ENCODE measurements at places on chromosomes 4 and X.

DNA sequence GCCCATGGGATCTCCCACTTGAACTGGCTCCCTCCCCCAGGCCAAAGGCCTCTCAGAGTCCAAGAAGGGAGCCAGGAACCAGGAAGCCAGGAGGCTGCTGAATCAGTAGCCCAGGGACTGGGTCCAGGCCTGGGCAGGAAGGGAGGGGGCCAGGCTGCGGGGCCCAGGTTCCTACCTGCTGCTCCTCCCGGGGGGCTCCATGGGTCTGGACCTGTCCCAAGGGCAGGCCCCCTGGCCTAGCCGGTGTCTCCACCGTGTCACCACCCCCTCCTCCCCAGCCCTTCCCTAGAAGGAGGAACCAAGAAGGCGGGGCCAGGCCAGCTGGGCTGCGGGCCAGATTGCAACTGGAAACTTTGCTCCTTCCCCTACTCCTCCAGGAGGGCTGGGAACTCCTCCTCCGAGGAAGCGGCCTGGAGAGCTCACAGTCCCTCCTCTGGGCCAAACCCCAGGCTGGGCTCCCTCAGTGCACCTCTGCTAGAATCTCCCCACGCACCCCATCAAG, at the start of gene IQSEC2:
Gene IQSEC2 (minus strand): TSS at position 264 of the 502 bp plus-strand sequence.
- DNase-seq, result peak; percentile 71

DNA sequence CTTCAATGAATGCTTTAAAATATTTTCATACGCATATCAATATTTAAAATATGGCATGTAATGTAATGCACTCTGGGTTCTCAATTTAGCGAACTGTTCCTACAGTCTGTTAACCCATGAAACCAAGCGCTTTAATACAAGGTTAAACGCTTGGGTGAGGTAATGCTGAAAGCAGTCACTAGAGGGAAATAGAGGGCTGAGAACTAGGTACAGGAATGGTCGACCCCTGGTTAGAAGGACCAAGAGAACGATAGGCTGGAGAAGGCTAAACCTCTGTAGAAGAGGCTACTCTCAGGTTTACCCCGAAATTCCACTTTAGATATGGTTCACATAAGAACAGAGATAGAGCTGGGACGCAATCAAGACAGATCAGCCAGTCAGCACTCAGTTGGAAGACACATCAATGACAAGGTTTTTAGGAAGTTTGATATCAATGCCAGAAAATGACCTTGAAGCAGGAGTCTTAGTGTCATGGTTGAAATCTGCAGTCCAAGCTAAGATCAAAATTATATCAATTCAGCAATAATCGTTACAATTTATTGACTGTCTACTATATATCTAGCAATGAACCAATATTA, 26.9 kb downstream of the ARSJ start:
- DNase-seq, result peak; percentile 40

DNA sequence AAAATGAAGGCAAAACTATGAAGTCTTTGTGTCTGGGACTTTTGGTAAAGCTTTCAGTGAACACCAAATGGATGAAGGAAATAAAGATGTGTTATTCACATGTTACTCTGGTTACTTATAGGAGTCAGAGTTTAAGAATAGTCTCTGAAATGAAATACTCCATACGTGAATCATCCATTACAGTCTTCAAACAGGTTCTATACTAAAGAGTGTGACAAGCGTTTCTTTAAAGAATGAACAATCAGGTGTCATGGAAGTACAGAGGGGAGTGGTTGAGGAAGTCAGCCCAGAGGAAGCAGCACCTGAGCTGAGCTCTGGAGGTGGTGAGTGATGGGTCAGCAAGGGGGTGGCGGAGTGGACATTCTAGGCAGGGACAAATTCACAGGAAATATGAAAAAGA, 41.8 kb upstream of the SORBS2 start:
- no peak for DNase-seq

DNA sequence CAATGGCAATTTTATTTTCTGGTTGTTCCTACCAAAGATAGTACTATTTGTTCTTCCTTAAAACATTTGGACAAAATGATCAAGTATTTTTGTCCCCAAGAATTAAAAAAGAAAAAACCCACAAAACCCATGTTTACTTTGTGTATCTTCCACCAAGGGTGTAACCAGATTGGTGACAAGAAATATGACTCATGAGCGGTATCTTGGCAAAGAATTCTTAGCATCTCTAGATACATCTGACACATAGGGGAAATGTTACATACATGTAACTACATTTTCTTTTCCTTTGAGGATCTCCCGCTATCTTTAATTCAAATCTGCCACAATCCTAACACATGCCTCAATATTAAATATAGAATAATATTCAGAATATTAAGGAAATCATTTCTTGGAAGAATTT, 78.7 kb downstream of the WDFY3 start:
- DNase-seq, result peak; percentile 65

GRCh38 chr4:168831585-168831918, 178.5 kb downstream of the CBR4 start:
- DNase-seq, result no peak

DNA sequence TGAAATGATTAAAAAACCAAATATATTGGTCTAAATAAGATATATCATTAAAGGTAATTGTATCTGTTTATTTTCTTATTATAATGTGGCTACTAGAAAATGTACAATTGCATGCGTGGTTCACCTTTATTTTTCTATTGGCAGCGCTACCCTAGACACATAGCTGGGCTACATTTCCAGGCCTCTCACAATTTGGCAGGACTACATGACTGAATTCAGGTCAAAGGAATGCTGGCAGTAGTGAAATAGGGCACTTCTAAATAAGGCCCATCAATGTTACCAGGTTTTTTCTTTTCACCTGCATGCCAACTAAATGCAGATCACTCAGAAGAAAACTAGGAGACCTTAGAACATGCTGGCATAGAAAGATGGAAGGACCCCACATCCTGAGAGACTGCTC, 1072.9 kb upstream of the SLIT2 start:
- peak; percentile 14 for DNase-seq

DNA sequence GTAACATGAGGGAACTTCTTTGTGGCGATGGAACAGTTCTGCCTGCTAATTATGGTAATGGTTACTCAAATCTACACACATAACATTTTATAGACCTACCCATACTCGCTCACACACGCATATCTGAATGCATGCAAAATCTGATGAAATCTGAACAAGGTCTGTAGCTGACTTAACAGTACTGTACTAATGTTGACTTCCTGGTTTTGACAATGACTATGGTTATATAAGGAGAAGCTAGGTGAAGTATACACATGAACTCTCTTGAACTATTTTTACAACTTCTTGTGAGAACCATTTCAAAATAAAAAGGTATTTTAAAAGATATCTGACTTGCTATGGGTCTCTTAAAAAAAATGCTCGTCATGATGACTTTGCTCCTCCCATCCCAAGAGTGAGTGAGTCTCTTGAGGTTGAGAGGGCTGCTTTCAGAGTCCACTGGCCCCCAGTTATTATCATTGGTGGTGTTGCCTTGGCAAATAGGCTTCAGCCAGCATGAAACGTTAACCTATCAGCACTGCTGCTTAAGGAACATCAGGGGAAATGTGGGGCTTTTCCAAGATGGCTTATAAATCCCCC, 99.8 kb downstream of the MTMR1 start:
- DNase-seq, result no peak

- DNase-seq, result no peak
Measured at GRCh38 chr4:2923668-2924173, 39.5 kb downstream of the NOP14 start.

GRCh38 chr4:4810092-4810774, 49.2 kb upstream of the MSX1 start:
- no peak for DNase-seq

DNA sequence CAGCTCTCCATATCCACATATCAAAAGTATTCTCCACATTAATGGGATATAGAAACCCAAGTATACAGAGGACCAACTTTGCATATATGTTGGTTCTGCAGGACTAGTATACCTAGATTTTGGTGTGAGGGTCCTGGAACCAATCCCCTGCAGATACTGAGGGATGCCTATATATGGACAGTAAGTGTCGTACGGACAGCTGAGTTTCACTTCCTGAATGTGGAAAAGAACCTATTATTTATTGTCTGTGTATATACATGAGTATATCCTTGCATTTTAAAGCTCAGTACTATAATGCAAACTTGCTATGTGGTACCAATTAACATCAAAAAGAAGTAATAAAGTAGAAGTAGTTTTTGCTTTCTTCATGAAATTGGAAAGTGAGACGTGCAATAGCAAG, 101.9 kb downstream of the FBXW7 start:
- DNase-seq, result no peak

DNA sequence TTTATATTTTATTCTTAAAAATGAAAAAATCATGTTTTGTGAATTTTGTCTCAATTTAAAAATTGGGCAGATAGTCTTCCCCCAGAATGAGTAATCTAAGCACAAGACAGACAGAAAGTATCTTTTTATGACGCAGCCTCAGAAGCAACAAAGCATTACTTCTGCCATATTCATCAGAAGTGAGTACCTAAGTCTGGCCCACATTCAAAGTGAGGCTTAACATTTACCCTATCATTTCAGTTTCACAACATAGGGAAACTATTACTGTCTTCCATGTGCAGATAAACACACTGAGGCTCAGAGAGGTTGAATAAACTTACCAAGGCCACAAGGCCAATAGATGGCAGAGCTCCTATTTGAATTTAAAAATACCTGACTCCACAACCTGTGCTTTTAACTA, 4.4 kb upstream of the PRDX4 start:
- DNase-seq, result peak; percentile 60

DNA sequence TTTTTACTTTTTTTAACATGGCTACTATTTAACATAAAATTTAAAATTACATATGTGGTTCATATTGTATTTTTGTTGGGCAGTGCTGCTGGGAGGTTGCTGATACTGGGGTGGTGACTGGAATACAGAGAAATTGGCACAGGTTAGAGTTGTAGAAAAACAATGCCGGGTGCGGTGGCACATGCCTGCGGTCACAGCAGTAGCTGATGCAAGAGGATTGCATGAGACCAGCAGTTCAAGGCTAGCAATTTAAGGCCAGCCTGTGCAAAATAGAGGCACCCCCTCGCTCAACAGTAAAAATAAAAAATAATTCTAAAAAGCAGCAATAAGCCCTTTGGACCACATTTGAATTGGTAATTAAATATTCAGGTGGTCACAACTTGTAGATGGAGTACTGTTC, 11.8 kb upstream of the CPE start:
- DNase-seq, result no peak

DNA sequence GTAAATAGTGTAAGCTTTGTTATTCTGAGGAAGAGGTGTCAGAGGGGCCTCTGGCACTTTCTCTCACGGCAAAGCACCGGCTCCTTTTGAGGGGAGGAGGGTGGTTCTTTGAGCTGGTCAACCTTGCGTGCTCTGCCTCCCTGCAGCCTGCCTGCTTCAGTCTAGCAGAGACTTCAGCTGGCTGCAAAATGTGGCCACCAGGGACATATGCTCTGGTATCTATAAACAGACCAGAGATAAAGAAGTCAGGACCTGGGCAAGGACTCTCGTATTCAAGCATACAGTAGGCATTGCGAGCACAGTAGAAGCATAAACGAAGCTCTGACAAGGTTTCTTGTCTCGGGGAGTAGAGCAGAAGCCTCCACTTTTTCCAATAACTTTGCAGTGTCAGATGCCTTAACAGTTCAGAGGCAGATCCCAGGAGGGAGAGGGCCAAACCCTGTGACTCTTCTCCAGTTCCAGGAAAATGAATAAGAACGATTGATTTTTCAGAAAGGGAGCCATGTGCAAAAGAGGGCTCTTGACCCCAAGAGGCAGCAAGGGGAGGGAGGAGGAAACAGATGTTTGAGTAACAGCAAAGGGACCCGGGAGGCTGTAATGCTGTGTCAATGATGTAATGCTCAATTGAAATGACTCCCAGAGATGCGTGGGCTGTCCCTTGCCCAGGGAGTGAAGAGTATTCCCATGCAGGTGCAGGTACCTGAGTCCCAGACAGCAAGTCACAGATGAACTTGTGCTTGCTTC, 57.9 kb upstream of the TEX13D start:
- DNase-seq, result no peak
